ENCODE measurements at places on chromosomes 6 and 20.

GRCh38 chr20:18856873-18857272, 43.3 kb downstream of the SCP2D1 start:
- no peak for DNase-seq

GRCh38 chr6:38688579-38689087, 14.3 kb downstream of the GLO1 start:
- DNase-seq, result no peak

- DNase-seq, result no peak
Observed at GRCh38 chr6:75098709-75099108, 107.1 kb downstream of the COL12A1 start.

GRCh38 chr20:41786158-41786557, 168.0 kb upstream of the CHD6 start:
- DNase-seq, result no peak

DNA sequence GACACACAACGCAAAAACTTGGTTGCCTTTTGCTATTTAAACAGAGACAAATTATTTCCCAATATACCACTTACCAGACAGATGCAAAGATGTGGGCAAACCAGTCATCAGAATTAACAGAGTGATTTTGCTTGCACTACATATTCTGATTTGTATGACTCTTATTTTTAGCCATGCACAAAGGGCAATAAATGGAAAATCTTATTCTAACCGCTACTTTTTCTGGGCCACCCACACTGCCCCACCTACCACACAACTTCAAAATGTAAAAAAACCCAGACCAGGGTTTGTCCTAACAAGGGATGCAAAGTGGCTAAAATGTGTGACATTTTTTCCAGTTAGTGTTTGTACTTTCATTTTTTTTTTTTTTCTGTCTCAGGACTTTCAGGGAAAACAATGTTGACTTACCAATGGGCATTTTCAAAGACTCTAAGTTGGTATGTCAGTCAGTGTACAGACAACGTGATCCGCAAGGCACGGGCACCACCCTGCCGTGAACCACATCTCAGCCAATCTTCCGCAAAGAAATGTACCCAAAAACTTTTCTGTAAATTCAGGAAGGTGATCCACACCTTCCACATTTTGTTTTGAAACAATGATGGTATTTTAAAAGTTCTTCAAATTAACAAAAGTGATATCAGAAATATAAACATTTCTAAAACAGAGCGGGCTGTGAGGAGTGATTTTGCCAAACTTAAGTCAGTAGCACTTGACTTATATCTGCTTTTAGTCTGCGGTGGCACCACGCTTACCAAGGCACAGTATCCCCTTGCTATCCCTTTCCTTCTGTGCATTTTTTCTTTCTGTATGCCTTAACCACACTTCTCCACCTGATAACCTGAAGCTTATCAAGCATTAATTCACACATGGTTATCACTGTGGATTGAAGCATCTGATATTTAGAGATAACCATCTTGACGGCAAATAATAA, 185.6 kb downstream of the GJA10 start:
- peak; percentile 46 for DNase-seq

GRCh38 chr20:1274485-1275311, 8.6 kb downstream of the SNPH start:
- DNase-seq, result no peak

- DNase-seq, result peak; percentile 9
Observed at GRCh38 chr6:90169374-90169773, 127.3 kb downstream of the BACH2 start.

DNA sequence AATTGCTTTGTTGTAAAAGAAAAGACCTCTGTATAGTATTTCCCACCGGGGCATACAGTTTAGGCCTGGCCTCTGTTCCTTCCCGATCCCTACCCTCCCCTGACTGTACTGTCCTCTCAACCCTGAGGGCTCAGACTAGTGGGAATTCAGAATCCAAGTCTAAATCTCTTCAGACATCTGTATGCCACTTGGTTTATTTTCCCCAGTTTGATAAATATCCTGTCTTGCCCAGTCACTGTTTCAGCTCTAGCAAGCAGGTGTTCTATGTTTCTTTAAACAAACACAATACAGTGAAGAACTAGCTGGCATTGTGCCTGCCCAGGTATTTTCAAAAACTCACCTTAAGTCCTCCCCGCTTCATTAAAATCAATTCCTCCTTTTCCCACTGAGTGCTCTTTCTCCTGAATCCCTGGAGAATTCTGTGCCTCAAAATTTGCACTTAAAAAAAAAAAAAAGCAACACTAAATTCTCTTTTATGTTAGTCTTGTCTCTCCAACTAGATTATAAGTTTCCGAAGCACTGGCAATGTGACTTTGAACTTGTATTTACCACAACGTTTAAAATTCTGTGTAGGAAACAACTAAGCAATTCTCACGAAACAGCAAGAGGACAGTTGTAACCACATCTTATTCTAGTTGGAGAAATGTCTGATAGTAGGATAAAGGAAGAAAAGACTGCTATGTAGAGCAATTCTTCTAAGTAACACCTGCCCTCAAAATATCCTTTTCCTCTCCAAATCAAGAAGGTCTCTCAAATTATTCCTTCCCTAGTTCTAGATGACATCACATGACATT, 112.0 kb upstream of the CARMIL1 start:
- DNase-seq, result no peak

GRCh38 chr20:18639501-18639979, 51.7 kb downstream of the DTD1 start:
- DNase-seq, result no peak

DNA sequence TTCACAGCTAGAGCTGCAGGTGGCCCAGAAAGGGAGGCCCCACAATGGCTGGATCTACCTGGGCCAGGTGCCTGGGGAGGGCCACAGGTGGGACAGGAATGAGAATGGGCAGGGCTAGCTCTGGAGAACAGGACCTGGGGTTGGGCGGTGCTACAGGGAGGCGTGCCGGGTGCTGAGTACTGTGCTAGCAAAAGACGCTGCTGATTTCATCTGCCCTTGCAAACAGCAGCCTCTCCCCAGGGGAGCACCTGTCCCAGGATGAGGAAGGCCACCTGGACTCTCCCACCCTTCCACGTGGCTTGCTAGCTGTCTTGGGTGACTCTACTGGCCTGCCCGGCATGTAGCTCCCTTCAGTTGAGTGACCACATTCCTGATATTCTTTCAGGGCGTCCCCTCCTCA, 6.6 kb upstream of the YTHDF1 start:
- no peak for DNase-seq

DNA sequence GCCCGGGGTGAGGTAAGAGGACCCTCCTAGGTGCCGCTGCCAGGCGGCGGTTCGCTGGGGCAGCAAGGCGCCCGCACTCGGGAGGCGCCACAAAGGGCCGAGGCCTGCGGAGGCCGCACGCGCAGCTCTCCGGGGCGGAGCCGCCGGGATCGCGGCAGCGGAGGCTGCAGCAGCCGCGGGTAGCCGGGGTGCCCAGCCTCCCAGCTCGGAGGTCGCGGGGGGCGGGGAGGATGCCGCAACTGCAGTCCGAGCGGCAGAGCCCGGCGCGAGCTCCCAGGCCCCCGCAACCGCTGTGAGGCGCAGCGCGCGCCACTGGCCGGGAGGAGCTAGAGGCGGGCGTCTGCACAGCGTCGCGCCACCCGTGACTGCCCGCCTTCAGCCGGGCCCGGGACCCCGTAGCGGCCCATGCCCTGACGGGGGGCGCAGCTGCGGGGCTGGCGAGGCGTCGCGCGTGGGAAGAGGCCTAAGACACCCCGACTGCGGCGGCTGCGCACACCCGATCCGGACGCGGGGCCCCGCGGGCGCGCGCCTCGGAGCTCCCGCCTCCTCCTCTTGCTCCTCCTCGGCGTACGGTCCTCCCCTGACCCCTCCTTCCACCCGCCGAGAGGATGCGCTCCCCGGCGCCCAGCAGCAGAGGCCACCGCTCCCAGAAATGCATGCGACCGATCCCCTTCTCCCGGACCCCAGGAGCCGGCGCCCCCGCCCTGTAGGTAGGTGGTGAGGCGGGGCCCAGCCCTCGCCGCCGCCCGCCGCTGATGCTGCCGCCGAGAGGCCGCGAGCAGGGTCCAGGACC, at the start of gene NCOA7:
TSS of gene NCOA7 (plus strand) at position 603 of the 793 bp plus-strand sequence. CDS start 24,395 bp downstream, outside the sequence.
- DNase-seq, result peak; percentile 79

DNA sequence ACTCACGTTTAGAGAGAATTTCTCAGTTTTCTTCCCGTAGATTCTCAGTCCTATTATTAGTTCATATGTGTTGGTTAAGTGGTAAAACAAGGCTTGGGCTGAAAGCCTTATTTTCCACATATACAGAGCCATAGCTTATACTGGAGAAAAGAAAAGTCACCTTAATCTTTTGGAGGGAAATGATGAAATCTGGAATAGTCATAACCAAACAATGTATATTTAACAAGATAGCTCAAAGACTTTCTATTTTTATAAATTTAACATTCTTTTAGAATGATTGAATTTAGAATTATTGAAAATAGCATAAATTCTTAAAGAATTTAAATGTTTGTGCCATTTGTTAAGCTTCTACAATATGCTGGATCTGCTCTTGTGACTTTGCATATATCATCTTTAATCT, 85.8 kb downstream of the CDKAL1 start:
- no peak for DNase-seq

- no peak for DNase-seq
Observed at GRCh38 chr6:75830959-75831885, 82.2 kb downstream of the MYO6 start.

DNA sequence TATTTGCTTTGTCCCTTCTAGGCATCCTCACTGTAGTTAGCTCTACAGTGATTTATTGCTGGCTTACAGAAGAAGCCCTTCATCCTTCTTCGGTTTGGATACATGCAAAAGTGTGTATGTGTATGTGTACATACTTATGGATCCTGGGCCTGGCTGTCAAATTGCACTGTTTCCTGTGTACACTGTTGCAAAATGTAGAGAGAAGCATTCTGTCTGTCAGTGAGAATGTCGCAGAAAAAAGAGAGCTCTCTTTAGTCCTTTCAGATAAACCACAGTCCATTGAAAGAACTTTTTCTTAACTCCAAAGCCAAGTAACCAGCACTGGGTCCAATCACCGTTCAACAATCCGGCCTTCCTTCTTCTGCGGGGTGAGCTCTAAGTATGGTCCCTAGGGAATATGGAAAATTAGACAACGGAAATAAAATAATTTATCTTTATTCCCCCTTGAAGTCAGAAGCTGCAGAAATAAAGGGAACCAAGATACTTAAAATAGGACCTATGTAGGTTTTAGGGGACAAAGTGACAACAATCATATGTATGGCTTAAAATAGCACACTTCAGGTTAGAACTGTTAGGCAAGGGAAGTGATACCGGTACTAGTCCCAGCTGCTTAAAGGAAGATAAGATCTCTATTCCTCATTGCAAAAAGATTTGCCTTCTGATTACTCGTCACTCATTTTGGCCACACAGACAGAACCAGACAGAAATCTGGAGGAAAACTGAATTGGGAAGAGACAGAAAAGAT, 107.0 kb downstream of the CD83 start:
- no peak for DNase-seq

DNA sequence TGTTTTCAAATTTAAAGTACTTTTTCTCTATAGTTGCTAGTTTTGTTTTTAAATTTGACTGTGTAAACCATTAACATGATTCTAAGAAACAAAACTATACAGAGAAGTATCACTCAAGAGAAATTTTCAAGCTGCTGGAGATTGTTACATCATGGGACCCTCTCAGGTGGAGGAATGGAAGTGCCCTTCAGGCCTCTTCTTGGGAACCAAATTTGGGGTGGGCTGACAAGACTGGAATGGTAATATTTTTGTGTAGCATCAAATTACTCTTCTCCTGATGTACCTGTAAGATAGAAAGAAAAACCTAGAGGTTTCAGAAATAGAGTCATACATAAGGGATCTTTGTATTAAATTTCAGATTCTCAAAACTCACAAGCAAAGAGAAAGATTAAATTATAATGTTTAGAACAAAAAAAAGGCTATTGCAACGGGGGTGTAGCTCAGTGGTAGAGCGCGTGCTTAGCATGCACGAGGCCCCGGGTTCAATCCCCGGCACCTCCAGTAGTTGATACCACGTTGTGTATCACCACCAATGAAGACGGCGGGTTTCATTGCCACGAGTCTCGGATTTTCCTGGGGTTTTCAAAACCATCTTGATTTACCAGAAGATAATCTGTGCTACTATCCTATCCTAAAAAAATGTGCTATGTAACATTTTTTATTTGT, 193.7 kb downstream of the GPX5 start:
- DNase-seq, result no peak

DNA sequence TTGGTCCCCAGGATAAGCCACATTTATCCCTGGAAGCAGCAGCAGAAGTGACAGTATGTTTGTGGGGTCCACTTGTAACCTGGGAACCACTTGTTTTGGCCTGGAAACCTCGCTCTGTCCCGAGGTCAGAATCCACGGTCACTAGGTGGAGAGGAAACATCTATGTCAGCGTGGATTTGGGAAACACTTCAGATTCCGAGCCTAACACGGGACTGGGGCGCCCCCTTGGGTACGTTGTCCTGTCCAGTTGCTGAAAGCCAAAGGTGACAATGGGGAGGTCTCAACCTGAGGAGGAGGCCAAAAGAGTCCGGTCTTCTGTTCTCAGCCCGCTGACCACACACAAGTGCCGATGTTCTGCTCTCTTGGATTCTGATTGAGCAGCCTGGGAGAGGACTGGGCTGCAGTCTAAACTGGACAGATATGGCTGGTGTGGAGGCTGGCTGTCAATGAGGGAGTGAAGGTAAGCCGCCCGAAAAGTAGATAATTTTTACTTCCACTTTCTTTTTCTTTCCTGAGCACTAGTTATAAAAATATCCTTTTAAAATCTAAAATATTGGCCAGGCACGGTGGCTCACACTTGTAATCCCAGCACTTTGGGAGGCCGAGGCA, 4.9 kb upstream of the ZFP57 start:
- no peak for DNase-seq

DNA sequence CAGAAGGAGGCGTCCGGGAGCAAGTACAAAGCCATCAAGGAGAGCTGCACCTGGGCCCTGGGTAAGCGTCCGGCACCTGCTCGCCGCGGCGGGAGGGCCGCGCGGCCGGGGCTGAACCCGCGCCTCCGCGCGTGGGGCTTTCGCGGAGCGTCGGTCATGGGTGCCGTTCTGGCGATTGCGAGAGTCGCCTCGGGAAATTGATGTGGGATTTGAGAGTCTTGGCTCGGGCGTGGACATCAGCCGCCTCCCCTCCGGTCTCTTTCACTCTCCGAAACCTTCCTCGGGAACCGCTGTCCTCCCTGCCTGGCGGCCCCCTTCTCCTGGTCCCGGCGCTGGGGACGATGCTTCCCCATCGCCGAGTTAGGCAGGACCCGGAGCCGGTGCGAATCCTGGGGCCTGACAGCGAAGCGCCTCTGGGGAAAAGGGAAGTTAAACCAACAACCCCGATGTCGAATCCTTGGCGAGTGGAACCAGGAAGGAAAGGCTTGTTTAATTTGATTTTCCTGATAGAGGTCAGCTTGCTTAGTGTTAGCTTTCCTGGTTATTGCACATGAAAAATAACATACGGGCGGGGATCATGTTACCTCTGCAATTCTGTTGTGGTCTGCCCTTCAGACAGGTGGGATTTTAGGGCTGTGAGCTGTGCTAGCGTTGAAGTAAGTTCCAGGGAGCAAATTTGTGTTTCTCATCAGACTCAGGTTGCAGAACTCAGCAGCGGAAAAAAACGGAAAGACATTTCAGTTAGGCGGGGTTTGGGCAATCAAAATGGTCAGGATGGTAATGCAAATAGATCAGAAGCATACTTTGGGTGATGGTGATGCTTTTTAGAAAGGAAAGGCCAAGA, 594 bp downstream of the ARFGEF3 start:
- no peak for DNase-seq

GRCh38 chr6:151320140-151320539, 71.2 kb downstream of the ZBTB2 start:
- no peak for DNase-seq

GRCh38 chr20:9223296-9223695, 154.4 kb downstream of the PLCB4 start:
- no peak for DNase-seq
